ENCODE measurements at places on chromosomes 13 and 19. TPM values are rescaled to one million over a fixed set of nuclear protein-coding genes. Genes with fewer than 3 reads are reported as not detected.
A peak's percentile ranks its signal among the peaks of the same experiment; 100 is the strongest.

DNA sequence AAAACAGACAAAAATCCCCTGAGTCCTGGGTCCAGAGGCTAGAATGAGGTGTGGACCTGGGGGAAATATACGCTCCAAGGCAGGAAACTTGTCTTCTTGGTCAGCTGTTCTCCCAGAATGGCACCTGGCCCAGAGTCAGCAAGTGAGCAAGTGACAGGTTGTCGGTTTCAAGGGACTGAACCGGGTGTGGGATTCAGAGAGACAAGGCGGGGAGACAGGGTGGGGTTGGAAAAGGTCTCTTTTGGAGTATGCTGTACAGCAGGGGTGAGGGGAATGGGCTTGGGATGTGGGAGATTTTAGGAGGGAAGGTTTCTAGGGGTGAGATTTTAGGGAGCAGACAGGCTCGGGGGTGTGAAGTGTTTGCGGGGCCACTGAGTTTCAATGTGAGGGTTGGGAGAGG lies 83.3 kb downstream of the RYR1 start:
- DNase-seq = no peak

GRCh38 chr19:12703046-12703445 lies 6.6 kb upstream of the FBXW9 start:
- no peak for DNase-seq

DNA sequence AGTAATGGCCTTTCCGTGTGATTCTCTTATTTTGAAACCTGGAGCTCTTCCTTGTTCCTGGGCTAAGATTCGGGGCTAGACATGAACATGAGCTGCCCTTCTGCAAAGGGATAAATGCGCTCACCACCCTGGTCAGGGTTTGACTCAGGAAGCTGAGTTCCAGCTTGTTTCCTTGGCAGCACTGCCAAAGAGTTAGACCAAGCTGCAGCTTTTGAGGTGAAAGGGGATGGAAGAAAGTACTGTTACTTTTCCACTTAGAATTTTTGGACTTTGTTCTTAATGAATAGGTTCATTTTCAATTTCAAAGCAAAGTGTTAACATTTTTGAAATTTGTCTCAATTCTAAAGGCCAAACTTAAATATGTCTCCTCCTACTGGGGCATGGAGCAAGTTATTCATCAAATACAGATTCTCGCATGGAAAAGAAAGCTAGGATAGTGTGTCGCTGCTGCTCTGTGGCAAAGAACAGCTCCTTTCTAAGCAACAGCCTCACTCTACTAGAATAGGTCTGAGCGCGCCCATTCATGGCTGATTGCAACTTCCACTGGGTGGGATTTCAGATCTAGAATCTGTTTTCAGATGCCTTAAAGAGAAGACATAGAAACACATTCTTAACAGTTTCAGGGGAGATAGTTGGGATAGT lies 2.2 kb downstream of the RGCC start:
- no peak for DNase-seq

DNA sequence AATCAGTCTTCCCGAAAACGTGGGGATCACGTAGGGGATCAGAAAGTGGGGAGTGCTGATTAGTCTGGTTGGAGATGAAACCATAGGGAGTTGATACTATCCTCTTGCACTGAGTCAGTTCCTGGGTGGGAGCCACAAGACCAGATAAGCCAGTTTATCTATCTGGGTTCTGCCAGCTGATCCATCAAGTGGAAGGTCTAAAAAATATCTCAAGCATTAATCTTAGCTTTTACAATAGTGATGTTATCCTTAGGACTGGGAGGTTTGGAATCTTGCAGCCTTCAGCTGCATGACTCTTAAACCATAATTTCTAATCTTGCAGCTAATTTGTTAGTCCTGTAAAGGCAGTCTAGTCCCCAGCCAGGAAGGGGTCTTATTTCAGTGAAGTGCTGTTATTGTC lies 2474.2 kb downstream of the PCDH9 start:
- DNase-seq = no peak

GRCh38 chr13:27971236-27971645 lies 2.1 kb upstream of the CDX2 start:
- DNase-seq = no peak

DNA sequence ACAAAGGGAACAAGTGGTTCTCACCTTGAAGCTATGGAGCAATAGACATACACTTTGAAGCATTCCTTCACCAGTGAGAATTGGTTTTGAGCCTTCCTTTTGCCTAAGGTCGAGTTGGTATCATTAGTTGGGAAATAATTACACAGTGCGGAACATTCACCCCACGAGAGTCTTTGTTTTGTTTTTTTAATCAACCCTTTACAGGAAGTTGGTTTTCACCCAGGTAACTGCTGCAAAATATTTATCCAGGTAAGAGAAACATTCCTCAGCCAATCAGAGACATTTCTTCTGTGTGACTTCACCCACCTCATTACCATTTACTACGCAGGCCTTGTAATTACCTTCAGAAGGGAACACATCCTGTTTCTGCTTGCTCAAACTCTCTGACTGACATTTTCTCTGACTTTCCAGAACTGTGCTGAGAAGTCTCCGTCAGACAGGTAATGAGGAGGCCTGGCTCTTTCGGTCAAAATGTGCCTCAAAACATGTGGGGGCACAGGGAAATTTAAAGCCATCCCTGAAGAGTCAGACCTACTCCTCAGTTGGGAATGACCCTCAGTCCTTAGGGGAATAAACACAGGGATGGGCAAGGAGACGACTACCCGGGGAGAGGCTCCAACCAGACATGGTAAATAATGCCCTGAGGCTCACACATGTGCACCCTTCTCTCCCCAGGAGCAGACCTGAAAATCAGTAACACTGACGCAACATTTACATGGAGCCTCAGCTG lies 22.7 kb upstream of the SERP2 start:
- DNase-seq = peak; percentile 9

DNA sequence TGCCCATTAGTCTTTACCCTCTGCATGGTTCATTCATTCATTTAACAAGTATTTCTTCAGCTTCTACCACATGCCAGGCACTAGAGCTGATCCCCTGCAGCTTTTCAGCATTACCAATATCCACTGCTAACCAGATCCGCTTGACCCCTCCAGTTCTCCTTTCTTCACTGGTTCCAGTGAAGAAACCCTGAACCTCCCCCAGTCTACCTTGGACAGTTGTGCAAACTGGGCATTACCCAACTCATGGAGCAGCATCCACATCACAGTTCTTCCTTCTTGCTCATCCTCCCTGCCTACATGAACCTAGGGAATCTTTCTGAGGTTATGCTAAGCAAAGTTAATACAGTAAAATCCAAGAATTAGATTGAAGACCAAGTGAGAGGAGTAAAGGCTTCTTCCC lies 78.7 kb upstream of the SERP2 start:
- no peak for DNase-seq

DNA sequence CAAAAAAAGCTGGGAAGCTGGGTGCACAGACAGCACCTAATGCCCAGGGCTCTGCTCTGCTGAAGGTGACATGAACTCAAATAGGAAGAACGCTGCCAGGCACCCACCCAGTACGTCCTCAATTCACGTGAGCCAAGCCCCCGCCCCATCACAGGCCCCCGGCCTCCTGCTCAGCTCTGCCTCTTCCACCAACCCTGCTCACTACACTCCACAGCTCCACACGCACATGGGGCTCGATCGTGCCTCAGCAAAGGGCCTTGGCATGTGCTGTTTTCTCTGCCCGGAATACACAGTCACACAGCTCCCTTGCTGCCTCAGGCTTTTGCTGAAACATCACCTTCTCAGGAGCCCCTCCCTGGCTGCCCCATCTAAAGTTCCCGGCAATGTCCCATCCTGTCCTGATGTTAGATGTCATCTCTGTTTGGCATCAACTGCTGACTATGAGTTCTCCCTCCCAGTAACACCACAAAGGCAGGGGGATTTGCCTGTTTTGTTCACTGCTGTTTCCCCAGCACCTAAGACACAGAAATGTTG lies 2.3 kb downstream of the ATP13A1 start:
- no peak for DNase-seq

DNA sequence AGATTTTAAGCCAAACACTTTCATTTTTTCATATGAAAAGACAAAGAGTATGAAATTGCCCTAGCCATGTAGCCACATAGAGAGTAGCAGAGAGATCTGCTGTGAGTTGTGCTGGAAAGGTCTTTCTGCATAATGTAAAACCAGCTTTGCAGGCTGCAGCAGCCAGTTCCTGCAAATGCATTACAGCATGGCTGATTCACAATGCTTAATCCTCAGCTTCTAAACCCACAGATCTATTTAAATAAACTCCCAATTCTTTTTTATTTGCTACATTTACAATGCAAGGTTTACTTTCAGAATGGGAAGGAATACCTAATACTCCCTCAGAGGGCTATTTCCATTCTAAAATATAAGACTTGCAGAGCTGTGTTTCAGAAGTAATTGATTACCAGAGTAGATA lies 185.6 kb upstream of the STARD13 start:
- DNase-seq = no peak

- no peak for DNase-seq
These were observed 165.6 kb downstream of the DLEU7 start for GRCh38 chr13:50677687-50678463.

DNA sequence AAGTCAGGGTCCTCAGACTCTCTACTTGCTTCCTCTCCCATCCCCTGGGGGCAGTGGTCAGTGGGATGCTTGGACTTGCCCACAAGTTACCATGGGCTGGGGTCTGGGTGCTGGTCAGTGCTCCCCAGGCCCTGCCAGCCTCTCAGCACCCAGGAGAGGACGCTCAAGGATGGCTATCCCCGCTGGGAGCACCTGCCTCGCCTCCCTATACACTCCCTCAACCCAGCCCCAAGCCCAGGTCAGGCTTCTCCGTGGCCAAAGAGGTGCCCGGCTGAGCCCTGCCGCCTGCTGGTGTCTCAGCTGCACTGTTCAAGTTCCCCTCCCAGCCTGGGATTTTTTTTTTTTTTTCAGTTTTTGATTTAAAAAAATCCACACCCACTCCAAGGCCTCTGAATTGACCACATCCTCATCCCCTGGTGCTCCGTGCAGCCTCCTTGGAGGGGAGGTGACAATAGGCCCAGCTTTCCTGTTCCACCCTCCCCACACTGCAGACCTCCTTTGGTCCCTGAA lies 10.8 kb downstream of the F2RL3 start:
- no peak for DNase-seq

DNA sequence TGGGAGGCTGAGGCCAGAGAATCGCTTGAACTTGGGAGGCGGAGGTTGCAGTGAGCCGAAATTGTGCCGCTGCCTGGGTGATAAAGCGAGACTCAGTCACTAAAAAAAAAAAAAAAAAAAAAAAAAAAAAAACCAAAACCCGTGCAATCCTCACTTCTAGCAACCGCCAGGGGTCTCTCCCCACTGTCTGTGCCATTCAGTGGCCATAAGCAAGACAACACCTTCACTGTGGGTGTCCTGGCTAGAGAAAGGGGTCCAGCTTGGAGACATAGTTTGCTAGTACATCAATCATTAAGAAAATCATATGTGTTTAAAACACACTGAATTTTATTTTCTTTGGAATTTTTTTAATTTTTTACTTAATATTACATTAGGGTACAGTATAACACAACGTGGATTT lies 68.2 kb downstream of the RASL11A start:
- DNase-seq = no peak

GRCh38 chr13:111662451-111662850 lies 342.0 kb downstream of the TEX29 start:
- DNase-seq = no peak

DNA sequence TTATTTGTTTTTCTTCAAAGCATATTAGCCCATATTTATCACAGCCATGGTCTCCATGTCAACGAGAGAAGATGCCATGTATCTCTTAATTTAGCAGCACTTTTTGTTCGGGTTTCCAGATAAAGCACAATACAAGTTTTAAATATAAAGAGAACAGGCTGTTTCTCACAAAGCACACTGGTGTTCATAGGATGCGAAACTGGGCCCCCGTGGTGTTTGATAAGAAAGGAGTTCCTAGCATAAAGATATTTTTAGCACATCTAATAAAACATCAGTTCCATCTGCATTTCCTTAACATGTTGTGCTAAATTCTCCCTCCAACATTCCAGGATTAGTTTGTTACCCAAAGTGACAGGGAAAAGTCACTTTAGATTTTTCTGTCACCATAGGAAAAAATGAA lies 72.4 kb upstream of the EDNRB start:
- no peak for DNase-seq

DNA sequence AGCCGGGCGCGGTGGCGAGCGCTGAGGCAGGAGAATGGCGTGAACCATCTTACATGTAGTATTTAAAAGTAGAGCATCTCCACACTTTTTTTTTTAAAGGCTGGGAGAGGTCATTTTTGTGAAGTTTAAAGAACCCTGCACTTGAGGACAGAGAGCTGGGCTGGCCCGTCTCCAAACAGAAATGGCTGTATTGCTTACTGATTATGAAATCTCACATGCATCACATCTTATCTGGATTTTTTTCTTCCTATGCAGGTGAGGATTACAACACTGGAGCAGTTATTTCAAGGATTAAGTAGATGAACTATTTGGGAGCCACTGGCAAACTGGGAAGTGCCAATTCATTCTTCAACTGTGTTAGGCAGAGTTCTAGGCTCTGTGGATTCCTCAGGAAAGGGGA lies 59.5 kb downstream of the TEX26 start:
- DNase-seq = no peak

GRCh38 chr13:54196684-54197083 lies 1168.1 kb downstream of the OLFM4 start:
- DNase-seq = no peak

- DNase-seq = no peak
These were observed 755.5 kb downstream of the SLITRK5 start for GRCh38 chr13:88426661-88427060.

- DNase-seq = no peak
These were observed 9.8 kb downstream of the TEX30 start for GRCh38 chr13:102763741-102764140.

DNA sequence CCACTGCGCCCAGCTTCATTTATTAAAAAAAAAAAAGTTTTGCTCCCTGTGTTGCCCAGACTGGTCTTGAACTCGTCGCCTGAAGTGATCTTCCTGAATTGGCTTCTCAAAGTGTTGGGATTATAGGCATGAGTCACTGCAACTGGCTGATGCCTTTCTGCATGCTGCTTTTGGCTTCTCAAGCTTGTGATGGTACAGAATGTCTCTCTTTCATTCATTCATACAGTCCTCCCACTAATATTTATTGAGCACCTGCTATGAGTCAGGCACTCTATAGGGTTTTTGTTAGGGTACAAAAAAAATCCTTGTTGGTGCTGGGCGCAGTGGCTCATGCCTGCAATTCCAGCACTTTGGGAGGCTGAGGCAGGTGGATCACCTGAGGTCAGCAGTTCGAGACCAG lies 9.0 kb downstream of the TSPAN16 start:
- no peak for DNase-seq

Gene C13orf46
- 21.1 TPM for total RNA-seq

Gene KLK10
- total RNA-seq = not detected

Gene LIPE
- 5.3 TPM for total RNA-seq

Gene CEACAM20
- total RNA-seq = not detected

Gene TBCB
- total RNA-seq = 153 TPM

Gene VSTM1
- 2.8 TPM for total RNA-seq

Gene PRSS57
- 1.5 TPM for total RNA-seq

Gene MEDAG
- total RNA-seq = not detected

Gene ZNF497
- 0.40 TPM for total RNA-seq

Gene ZNF296
- 8.0 TPM for total RNA-seq

Gene STOML3
- not detected for total RNA-seq

Gene PLD3
- 140 TPM for total RNA-seq

Data from natural killer cell (primary cell).